DND-41 (cell line): ENCODE measurements at places on chromosomes 1 and 21.

DNA sequence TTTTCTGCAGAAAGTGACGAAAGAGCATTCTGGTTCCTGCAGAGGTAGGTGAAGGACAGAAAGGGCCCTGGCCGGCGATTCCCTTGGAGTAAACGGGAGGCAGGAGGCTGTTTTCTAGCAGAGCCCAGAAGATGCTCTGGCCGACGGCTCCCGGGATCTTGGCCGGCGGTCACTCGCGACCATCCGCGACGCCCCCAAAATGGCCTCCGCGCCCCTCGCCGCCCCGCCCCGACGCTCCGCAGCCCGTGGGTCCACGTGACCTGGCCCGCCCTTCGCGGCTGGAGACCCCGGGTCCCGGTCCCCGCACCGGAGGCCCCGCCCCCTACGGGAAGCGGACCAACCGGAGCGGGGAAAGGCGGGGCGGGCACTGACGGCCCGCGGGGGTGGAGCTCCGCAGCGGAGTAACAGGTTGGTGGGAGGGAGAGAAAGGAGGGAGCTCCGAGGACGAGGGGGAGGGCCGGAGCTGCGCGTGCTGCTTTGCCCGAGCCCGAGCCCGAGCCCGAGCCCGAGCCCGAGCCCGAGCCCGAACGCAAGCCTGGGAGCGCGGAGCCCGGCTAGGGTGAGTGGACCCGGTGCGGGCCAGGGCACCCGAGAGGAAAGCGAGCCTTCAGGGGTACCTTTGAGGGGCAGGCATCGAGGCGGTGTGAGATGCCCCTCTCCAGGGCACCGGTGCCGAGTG lies at the start of gene CGN:
Gene CGN (plus strand): TSS at position 431 of the 679 bp plus-strand sequence. CDS start 7,133 bp downstream, outside the sequence.
- H3K27me3 ChIP-seq, result no peaks in the 10 kb centered on the region
- no peaks in the 10 kb centered on the region for H3K36me3 ChIP-seq
- DNase-seq, result peak; percentile 95
- peak within 1 kb of the TSS; percentile 67 for H3K27ac ChIP-seq
- H3K4me3 ChIP-seq, result peak within 1 kb of the TSS; percentile 67
- H3K4me1 ChIP-seq, result peaks cover 29% of the 10 kb centered on the region

DNA sequence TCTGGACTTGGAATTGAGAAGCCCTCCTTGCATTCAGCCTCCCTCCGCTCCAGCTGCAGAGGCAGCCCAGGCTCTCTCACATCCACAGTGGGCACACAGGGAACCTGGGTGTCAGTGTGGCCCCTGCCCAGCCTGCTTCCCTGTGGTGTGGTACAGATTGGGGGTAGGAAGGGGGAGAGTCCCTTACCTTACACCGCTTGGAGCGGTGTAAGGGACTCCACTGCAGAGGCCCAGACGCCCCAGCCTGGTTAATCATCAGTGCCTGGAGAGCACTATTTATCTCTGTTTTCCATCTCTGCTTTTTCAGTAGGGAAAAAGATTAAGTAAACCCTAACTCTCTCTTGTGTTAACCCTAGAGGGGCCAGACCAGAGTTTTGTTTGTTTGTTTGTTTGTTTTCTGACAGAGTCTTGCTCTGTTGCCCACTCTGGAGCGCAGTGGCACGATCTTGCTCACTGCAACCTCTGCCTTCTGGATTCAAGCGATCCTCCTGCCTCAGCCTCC lies 803 bp upstream of the RHBG start:
- H3K27ac ChIP-seq, result no peak overlapping the region
- H3K4me3 ChIP-seq, result no peak overlapping the region
- no peaks in the 10 kb centered on the region for H3K36me3 ChIP-seq

DNA sequence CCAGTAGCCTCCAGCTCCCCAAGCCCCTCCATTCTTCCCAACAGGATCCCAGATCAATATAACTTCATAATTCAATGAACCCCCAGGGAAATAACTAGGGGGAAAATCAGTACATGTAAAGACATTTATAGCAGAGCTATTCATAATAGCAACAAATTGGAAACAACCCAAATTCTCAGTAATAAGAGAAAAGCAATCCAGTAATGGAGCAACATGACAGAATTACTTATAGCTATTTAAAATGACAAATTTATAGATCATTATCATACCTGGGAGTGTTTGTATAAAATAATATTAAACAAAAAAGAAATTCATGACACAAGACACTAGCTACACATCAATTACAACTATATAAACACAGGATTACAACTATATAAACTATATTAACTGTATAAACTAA lies 20.2 kb downstream of the PLEKHA6 start:
- DNase-seq, result no peak
- H3K36me3 ChIP-seq, result no peaks in the 10 kb centered on the region
- no peak overlapping the region for H3K4me3 ChIP-seq
- peaks cover 60% of the 10 kb centered on the region for H3K27me3 ChIP-seq

DNA sequence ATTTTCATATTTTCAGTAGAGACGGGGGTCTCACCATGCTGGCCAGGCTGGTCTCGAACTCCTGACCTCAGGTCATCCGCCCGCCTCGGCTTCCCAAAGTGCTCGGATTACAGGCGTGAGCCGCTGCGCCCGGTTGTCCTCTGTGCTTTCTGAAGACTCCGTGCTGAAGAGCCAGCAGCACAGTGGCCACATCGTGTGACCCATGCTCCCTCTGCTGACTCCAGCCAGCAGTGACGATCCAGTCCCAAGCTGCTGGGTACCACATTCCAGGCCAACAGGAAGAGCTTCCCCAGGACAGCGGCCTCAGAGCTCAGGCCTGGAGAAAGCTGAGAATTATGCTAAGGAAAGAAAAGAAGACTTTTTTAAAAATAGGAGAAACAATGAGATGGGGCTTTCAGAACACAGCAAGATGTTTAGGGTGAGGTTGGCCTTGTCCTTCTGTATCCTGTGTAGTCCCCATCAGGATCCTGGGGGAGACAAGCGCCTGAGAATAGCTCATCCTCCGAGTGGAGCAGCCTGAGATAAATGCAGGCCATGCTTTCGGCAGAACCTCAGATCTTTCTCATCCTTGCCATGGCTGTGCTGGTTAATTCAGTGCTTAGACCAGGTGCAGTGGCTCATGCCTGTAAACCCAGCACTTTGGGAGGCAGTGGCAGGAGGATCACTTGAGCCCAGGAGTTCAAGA lies 207.1 kb downstream of the SLC35F3 start:
- no peak overlapping the region for H3K4me3 ChIP-seq
- H3K4me1 ChIP-seq, result peaks cover 8% of the 10 kb centered on the region
- H3K27me3 ChIP-seq, result peaks cover 4% of the 10 kb centered on the region
- no peaks in the 10 kb centered on the region for H3K36me3 ChIP-seq

GRCh38 chr1:22216210-22216883 lies 73.5 kb upstream of the WNT4 start:
- peaks cover 24% of the 10 kb centered on the region for H3K27me3 ChIP-seq
- no peak for DNase-seq
- H3K4me1 ChIP-seq, result no peaks in the 10 kb centered on the region

DNA sequence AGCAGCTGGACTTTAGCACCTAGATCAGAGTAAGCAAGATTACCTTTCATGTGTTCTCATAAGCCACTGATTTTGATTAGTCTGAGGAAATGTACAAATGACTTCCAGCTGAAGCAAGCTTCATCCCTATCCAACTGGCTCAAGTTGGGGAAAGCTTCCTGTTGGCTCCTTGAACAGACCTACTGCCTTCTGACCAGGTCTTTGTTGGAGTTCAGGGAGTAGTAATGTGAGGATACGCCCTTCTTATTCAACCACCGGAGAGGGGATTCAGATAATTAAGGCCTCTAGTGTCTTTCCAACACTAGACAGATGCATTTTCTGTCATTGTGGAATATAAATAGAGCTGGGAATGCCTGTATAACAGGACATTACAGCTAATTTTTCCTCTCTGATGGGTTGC lies 268.9 kb downstream of the TGFB2 start:
- H3K36me3 ChIP-seq, result no peaks in the 10 kb centered on the region
- H3K4me1 ChIP-seq, result no peaks in the 10 kb centered on the region
- DNase-seq, result no peak
- H3K27ac ChIP-seq, result no peak overlapping the region
- no peaks in the 10 kb centered on the region for H3K27me3 ChIP-seq

GRCh38 chr21:25895565-25896205 lies 160.9 kb downstream of the GABPA start:
- H3K4me3 ChIP-seq, result no peak overlapping the region
- H3K27me3 ChIP-seq, result no peaks in the 10 kb centered on the region
- H3K4me1 ChIP-seq, result peaks cover 23% of the 10 kb centered on the region
- DNase-seq, result no peak

DNA sequence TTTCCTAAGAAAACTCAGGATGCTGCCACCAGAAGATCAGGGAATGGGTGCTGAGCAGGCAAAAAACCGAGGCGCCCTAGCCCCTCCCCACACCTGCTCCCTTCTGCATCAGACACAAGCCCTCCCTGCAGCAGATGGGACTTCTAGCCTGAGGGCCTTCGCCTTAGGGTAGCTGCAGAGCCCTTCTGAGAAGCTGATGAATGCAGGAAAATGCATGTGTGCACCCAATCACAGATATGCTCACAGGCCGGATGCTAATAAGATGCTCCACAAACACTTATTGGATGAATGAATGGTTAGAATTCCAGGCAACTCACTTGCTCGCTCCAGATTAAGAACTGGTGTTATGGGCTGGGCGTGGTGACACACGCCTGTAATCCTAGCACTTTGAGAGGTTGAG lies 6.8 kb upstream of the C1orf210 start:
- no peaks in the 10 kb centered on the region for H3K36me3 ChIP-seq
- DNase-seq, result no peak
- H3K4me1 ChIP-seq, result no peaks in the 10 kb centered on the region
- no peaks in the 10 kb centered on the region for H3K27me3 ChIP-seq
- no peak overlapping the region for H3K27ac ChIP-seq

GRCh38 chr1:65020774-65021173 lies 54.4 kb upstream of the JAK1 start:
- no peaks in the 10 kb centered on the region for H3K27me3 ChIP-seq
- no peak overlapping the region for H3K27ac ChIP-seq
- H3K4me3 ChIP-seq, result no peak overlapping the region
- no peaks in the 10 kb centered on the region for H3K36me3 ChIP-seq
- no peaks in the 10 kb centered on the region for H3K4me1 ChIP-seq
- no peak for DNase-seq

DNA sequence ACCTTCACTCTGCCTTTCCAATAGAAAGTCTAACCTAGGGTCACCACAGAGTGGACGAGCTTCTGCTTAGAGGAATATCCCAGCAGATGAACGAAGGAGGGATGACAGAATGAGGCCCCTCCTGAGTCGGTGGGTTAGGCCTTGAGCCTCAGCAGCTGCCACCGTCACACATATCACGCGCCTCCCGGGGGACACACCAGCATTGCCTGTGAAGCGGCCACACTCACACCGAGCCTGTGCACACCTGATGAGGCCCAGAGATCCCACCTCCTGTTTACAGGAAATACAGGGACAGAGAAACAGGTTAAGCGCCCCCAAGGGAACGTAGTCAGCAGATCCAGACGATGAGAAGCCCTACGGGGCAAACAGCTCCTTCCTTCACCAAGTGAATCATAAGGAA lies 25.1 kb upstream of the LRRC47 start:
- no peaks in the 10 kb centered on the region for H3K4me1 ChIP-seq
- no peak overlapping the region for H3K27ac ChIP-seq
- DNase-seq, result no peak
- H3K36me3 ChIP-seq, result peaks cover 49% of the 10 kb centered on the region

GRCh38 chr1:212669102-212669501 lies 30.5 kb downstream of the BATF3 start:
- H3K4me3 ChIP-seq, result no peak overlapping the region
- no peaks in the 10 kb centered on the region for H3K36me3 ChIP-seq
- no peaks in the 10 kb centered on the region for H3K27me3 ChIP-seq
- DNase-seq, result no peak

GRCh38 chr1:1124508-1124785 lies 8.6 kb upstream of the C1orf159 start:
- H3K27me3 ChIP-seq, result no peaks in the 10 kb centered on the region
- no peak overlapping the region for H3K4me3 ChIP-seq
- DNase-seq, result no peak
- H3K4me1 ChIP-seq, result peaks cover 4% of the 10 kb centered on the region; the same call in 1 of the 2 replicates

- no peaks in the 10 kb centered on the region for H3K4me1 ChIP-seq
- no peak for DNase-seq
- no peak overlapping the region for H3K27ac ChIP-seq
- peaks cover 44% of the 10 kb centered on the region; the same call in 1 of the 2 replicates for H3K36me3 ChIP-seq
- no peak overlapping the region for H3K4me3 ChIP-seq
These were observed 22.6 kb downstream of the MIGA1 start for GRCh38 chr1:77802026-77802425.

- no peak overlapping the region for H3K4me3 ChIP-seq
- no peak overlapping the region for H3K27ac ChIP-seq
- no peaks in the 10 kb centered on the region for H3K27me3 ChIP-seq
- no peak for DNase-seq
- no peaks in the 10 kb centered on the region for H3K36me3 ChIP-seq
These were observed 653 bp downstream of the FNDC10 start for GRCh38 chr1:1599030-1599934.

- H3K4me1 ChIP-seq, result no peaks in the 10 kb centered on the region
- no peak overlapping the region for H3K4me3 ChIP-seq
- no peaks in the 10 kb centered on the region for H3K36me3 ChIP-seq
- H3K27me3 ChIP-seq, result no peaks in the 10 kb centered on the region
- DNase-seq, result no peak
These were observed 32.1 kb downstream of the MX1 start for GRCh38 chr21:41458121-41458520.
